Activated CD4-positive, alpha-beta T cell treated with anti-CD3 and anti-CD28 coated beads for 1 hour (primary cell): ENCODE measurements at places on chromosomes 6 and 20.
A peak's percentile ranks its signal among the peaks of the same experiment; 100 is the strongest.

GRCh38 chr6:121143476-121143875, 190.8 kb downstream of the TBC1D32 start:
- no peak for DNase-seq

DNA sequence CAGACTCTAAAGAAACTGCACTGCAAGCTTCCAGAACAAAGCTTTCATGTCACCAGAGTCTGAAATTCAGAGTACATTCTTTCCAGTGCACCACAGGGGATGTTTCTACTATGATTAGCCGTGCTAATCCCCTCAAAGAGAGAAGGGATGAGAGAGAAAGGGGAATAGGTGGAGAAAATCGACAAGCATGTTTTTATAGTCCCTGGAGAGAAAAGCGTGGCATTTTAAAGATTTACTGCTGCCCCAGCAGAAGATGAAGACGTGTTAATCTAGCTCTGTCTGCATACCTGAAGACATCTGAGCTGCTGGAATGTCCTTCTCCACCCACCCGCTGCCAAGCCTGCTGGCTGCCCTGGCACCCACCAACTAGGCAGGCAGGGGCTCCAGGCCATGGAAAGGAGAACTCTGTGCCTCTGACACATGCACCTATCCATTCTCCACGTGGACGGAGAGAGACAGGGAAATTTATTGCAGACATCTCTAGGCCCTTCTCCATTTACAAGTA, 4.1 kb downstream of the MYLK4 start:
- DNase-seq = no peak

GRCh38 chr6:113694278-113695077, 162.7 kb upstream of the MARCKS start:
- no peak for DNase-seq

DNA sequence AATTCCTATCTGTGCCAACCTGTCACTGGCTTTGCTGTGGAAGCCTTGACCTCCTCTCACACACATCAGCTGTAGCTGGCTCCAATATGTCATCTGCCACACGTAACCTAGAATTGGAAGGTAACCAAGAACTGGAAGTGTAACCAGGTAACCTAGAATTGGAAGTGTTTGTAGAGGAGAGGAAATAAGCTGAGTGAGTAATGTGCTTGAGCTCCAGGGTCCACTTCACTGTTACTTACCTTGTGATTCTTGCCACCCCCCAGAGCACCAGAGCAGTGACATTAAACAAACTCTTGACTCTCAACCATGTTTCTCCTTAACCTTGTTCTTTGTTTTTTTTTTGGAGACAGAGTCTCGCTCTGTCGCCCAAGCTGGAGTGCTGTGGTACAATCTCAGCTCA, 350.5 kb downstream of the NRN1 start:
- no peak for DNase-seq

- DNase-seq = no peak
These were observed 61.9 kb upstream of the NRSN1 start for GRCh38 chr6:24064106-24064505.

GRCh38 chr20:37228082-37228481, 33.5 kb downstream of the GHRH start:
- DNase-seq = no peak

DNA sequence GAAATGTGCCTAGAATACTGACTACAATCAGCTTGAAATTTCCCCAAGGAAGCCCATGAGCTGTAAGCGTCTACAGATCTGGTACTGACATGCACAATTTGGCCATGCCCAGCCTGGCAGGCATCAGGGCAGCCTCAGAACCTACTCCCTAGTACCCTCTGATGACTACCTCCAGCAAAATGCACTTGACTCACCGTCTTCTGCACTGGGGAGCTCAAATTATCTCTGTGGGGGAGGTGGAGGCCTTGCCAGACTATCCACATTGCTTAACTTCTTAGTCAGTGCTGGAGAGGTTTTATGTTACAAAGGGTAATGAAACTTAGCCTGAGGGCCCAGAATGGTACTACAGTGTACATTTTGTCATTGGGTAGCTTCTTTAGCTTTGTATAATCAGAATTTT, 126.0 kb upstream of the ADGRF1 start:
- no peak for DNase-seq

DNA sequence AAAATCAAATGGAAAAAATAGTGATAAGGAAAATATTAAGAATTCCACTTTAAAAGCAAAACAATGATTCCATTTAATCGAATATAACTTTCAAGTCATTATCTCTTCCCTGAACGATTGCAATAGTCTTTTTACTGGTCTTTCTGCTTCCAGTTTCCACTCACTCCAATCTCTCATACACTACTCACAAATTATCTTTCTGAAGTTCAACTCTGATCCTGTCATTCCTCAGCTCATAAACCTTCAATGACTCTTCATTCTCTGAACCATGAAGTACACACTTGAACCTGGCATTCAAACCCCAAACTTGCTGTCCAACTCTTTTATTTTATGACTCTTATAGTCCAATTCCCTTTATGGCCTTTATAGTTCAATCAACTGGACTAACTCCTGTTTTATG, 304.1 kb upstream of the TCF21 start:
- DNase-seq = no peak

GRCh38 chr6:57069920-57070331, 20.1 kb upstream of the ZNF451 start:
- no peak for DNase-seq

GRCh38 chr6:147298461-147298860, 94.2 kb downstream of the STXBP5 start:
- no peak for DNase-seq

DNA sequence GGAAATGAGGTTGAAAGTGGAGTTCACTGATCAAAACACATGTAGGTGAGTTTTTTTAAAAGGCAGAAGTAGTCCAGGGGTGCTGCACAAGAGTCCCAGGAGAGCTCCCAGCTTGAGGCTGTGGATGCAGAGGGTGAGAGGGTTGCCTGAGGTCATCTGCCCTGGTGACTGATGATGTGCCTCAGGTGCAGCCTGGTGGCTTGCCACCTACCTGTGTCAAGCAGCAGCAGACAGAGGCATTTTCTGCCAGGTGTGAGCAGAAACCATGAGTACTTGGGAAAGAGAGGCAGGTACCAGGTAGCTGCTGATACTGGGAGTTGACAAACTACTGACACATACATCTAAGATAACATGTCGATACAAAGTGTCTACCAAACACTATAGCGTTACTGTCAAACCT, 92.5 kb downstream of the SCP2D1 start:
- no peak for DNase-seq

DNA sequence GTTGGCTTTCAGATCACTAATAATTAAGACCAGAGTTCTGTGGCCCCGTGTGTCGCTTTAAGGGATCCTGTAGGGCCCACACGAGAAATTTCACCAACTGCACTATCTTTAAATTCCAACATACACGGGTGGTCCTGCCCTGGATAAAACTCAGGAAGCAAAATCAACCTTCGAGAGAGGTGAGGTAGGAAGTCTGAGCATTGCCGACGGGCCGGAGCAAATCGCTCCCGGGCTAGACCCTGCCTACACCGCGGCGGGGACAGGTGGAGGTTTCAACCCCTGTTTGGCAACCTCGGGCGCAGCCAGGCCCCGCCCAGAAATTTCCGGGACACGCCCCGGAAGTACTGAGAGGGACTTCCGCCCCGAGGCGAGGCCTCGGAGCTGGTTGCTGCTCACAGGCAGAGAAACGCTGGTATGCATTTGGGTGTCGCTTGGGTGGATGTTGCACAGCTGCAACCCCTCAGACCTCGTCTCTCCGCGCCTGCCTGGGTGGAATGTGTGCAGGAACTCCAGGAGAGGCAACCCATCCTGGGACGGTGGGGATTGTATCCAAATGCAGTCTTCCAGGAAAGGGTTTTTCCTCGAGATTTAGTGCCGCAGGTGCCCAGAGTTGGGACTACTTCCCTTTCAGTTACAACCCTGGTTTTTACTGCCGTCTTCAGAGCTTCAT, 19.9 kb downstream of the ZKSCAN8 start:
- DNase-seq = peak; percentile 69

- DNase-seq = no peak
These were observed 17.5 kb upstream of the PANK2 start for GRCh38 chr20:3871550-3872265.
